HFFc6 (cell line): ENCODE measurements at places on chromosomes 16 and 17. TPM values are rescaled to one million over a fixed set of nuclear protein-coding genes. Genes with fewer than 3 reads are reported as not detected.

- H3K27me3 ChIP-seq: no peaks in the 10 kb centered on the region; the same call in 1 of the 2 replicates
- no peak overlapping the region for H3K4me3 ChIP-seq
- H3K36me3 ChIP-seq: peaks cover 41% of the 10 kb centered on the region
- H3K27ac ChIP-seq: no peak overlapping the region
- no peak for DNase-seq
Observed at GRCh38 chr17:73022694-73023093, 69.8 kb downstream of the SLC39A11 start.

- no peak for DNase-seq
- no peak overlapping the region for H3K4me3 ChIP-seq
- H3K27ac ChIP-seq: no peak overlapping the region
- 0 out of 2 replicates have a peak, but pooled peaks cover 8% of the 10 kb centered on the region for H3K27me3 ChIP-seq
Observed at GRCh38 chr17:18371455-18371854, 6.1 kb upstream of the EVPLL start.

DNA sequence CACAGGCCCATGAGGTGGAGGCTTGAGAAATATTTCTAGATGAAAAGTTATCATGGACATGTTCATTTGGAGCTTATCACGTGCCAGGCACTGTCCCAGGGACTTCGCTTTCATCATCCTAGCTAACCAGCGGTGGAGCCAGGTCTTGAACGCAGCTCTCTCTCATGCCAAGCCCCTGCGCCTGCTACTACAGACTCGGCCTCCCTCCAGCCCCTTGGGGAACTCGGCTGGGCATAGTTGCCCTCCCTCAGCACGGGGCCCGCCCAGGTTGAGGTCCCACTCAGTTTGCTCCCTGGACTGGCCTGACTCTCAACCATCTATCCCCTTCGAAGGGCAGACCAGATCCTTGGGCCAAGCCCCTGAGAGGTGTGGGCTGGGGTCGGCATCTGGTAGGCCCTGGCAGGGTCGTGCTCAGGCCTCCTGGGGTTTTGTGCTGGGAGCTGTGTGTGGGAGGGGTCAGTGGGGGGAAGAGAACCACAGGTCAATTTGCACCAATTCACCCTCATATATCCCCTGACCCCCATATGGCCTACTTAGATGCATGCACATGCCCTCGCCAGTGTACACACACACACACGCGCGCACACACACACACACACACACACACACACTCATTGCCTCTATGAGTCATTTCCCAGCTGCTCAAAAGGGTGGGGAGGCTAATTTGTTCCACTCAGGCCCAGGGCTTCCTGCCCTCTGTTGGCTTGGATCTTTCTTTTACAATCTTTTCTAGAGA lies 12.1 kb upstream of the SCN4A start:
- H3K27ac ChIP-seq: peak overlapping the region; percentile 38; the same call in 1 of the 2 replicates
- peaks cover 4% of the 10 kb centered on the region for H3K27me3 ChIP-seq
- H3K36me3 ChIP-seq: peaks cover 12% of the 10 kb centered on the region
- peaks cover 30% of the 10 kb centered on the region for H3K4me1 ChIP-seq
- peak; percentile 87 for DNase-seq

The CEMP1 gene
- total RNA-seq: not detected in 2 replicates

The NRN1L gene
- 0.51 and 0.81 TPM in 2 replicates for total RNA-seq

The TSPAN10 gene
- total RNA-seq: 16.6 to 18.4 TPM (median 17.4 TPM) in 3 replicates

DNA sequence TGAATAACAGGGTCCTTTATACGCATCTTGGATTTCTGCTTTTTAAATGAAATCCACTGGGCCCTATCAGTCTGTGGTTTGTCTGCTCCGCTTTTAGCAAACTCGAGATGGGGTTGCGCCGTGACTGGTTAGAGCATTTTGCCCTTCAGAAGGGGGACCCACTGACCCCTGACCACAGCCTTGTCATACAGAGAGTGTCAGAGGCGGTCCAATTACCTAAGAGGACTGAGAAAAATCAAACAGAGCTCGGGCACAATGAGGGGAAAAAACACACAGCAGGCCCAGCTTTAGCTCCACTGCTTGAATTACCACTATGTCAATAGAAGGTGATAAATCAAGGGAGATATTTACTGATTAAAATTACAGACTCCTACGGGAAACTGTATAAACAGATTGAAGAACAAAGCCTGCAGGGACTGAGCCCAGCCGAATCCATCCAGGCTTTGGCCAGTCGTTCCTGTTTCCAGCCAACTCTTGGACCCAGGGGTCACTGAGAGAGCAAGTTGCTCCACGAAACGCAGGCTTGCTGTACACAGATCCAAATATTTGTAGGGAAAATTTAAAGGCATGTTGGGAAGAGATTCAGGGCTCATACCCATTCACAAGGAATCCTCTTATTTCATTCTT lies 131.9 kb upstream of the ZFHX3 start:
- peaks cover 29% of the 10 kb centered on the region for H3K4me1 ChIP-seq
- H3K4me3 ChIP-seq: no peak overlapping the region
- H3K27me3 ChIP-seq: 0 out of 2 replicates have a peak, but pooled peaks cover 1% of the 10 kb centered on the region
- no peak for DNase-seq
- H3K36me3 ChIP-seq: no peaks in the 10 kb centered on the region

DNA sequence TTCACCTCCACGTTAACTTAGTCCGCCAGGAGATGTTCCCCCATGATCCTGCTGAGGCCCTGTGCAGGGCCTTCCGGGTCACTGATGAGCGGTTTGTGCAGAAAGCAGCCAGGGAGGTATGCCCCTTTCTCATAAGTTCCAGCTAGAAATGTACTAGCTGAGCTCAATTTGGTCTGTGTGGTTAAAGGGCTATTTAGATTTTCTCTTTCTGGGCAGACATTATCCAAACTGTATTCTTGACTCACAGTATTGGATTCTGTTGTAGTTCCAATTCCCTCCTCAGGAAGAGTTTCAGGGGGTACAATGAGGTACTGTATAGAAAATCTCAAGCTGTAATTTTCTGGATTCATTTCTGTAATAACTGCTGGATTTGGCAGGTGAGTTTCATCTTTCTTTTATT lies 137.1 kb downstream of the TRIM37 start:
- DNase-seq: no peak
- no peak overlapping the region; the same call in 1 of the 2 replicates for H3K27ac ChIP-seq
- no peaks in the 10 kb centered on the region for H3K36me3 ChIP-seq
- H3K27me3 ChIP-seq: no peaks in the 10 kb centered on the region
- H3K4me3 ChIP-seq: no peak overlapping the region; the same call in 1 of the 2 replicates

GRCh38 chr16:86508028-86508946 lies 2.0 kb upstream of the FOXF1 start:
- no peak for DNase-seq
- peak overlapping the region; percentile 87 for H3K27ac ChIP-seq

DNA sequence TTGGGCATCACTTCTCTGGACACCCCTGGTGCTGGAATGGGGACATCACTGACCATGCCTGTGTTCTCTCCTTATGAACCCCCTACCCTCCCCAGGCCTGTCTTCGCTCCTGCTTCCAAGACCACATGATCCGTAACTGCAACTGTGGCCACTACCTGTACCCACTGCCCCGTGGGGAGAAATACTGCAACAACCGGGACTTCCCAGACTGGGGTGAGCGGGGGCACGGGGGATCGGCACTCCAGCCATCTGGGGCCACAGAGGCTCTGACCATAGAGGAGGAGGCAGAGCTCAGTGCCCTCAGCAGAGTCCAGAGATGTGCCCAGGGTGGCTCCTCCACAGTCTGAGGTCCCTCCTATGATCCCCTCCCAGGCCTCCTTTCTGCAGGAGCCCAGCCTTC lies 73.5 kb downstream of the SCNN1B start:
- H3K4me3 ChIP-seq: no peak overlapping the region
- peaks cover 5% of the 10 kb centered on the region for H3K27me3 ChIP-seq
- H3K4me1 ChIP-seq: no peaks in the 10 kb centered on the region
- no peak overlapping the region for H3K27ac ChIP-seq
- no peak for DNase-seq

- H3K27me3 ChIP-seq: peaks cover 28% of the 10 kb centered on the region
- no peaks in the 10 kb centered on the region for H3K4me1 ChIP-seq
- DNase-seq: no peak
- H3K27ac ChIP-seq: no peak overlapping the region
Observed at GRCh38 chr16:974001-974601, 3.3 kb upstream of the LMF1 start.

The SLC7A5 gene
- total RNA-seq: 121 to 125 TPM (median 123 TPM) in 3 replicates

DNA sequence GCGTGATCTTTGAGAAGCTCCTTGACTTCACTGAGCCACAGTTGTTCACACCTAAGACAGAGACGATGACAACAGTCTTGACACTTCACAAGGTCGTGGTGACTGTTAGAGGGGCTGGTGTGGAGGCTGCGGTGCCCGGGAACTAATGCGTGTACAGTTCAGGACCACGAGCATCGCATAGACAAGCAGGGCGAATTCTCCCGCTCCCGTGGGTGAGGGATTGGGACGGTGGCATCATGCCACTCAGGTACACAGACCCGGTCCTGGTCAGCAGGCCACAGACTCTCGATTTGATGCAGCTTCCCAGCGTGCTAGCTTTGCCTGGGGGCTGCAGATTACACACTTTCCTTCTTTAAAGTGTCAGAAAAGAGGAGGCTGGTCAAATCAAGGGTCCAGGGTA lies 24.7 kb downstream of the CEP295NL start:
- peaks cover 22% of the 10 kb centered on the region for H3K36me3 ChIP-seq
- peak overlapping the region; percentile 30 for H3K4me3 ChIP-seq
- H3K27me3 ChIP-seq: peaks cover 10% of the 10 kb centered on the region

DNA sequence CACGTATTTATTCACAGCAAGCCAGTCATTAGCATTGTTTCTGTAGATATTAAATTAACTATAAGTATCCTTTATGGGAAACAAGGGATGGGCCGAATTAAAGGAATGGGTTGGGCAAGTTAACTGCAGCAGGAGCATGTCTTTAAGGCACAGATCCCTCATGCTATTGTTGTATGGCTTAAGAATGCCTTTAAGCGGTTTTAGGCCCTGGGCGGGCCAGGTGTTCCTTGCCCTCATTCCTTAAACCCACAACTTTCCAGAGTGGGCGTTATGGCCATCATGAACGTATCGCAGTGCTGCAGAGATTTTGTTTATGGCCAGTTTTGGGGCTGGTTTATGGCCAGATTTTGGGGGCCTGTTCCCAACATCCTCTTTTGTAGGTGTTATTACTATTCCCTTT lies 9.1 kb downstream of the PHKB start:
- no peaks in the 10 kb centered on the region for H3K27me3 ChIP-seq
- no peak overlapping the region for H3K27ac ChIP-seq
- no peak for DNase-seq
- H3K4me1 ChIP-seq: peaks cover 30% of the 10 kb centered on the region
- peaks cover 11% of the 10 kb centered on the region; the same call in 1 of the 2 replicates for H3K36me3 ChIP-seq
- no peak overlapping the region for H3K4me3 ChIP-seq

- DNase-seq: no peak
- H3K36me3 ChIP-seq: peaks cover 5% of the 10 kb centered on the region
- no peak overlapping the region for H3K4me3 ChIP-seq
- H3K27me3 ChIP-seq: no peaks in the 10 kb centered on the region
- no peak overlapping the region for H3K27ac ChIP-seq
Observed at GRCh38 chr16:7343243-7343642, 10.6 kb downstream of the RBFOX1 start.

The KIF2B gene
- not detected in 3 replicates for total RNA-seq

DNA sequence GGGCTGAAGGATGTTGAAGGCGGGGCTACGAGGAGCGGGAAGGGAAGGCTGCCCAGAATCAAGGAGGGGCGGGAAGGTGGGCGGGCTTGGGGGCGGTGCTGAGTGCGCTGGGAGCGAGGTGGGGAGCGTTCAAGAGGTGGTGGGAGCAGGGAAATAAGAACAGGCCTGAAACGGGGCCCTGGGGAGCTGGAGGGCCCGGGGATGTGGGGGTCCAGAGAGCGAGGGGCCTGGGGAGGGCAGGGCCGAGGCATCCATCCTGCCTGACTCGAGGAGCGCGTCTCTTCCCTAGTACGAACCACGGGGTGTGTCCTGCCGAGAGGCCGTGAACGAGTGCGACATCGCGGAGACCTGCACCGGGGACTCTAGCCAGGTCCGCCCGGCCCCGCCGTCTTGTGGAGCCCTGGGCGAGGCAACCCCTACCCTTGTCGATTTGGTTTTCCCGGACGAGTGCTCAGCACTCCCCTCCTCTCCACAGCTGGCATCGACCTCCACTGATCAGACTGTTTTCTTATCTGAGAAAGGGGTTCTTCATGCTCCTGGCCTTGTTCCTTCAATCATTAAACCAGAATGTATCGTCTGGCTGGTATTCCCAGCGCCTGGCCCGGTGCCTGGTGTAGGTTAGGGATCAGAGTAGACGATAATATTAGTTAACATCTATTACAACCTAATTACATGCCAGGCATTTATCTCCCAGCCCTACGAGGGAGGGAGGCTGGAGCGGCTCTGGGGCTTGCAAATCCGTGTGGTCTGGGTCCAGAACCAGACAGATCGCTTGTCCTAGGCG lies 17.2 kb downstream of the ADAM11 start:
- peak overlapping the region; percentile 87 for H3K4me3 ChIP-seq
- peak overlapping the region; percentile 18; the same call in 1 of the 2 replicates for H3K27ac ChIP-seq
- no peaks in the 10 kb centered on the region for H3K4me1 ChIP-seq
- DNase-seq: no peak
- H3K36me3 ChIP-seq: no peaks in the 10 kb centered on the region

The DOC2B gene
- not detected in 3 replicates for total RNA-seq

The ITGA2B gene
- not detected in 3 replicates for total RNA-seq

DNA sequence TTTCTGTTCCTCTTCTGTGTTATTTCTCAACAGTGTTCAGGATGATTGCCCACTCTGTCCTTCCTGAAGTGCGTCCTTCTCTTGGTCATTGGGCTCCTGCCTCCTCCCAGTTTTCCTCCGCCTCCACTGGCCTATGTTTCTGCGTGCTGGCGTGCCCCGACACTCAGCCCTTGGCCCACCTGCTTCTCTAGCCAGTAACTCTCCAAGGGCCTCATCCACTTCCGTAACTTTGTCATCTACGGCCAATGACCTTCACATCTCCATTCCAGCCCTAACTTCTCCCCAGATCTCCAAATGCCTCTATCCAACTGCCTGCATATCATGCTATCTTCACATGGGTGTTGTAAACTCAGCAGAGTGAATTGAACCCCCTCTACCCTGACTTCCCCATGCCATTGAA lies 39.6 kb upstream of the RPL38 start:
- DNase-seq: no peak
- H3K36me3 ChIP-seq: no peaks in the 10 kb centered on the region
- no peaks in the 10 kb centered on the region; the same call in 1 of the 2 replicates for H3K27me3 ChIP-seq
- H3K27ac ChIP-seq: no peak overlapping the region
- H3K4me1 ChIP-seq: no peaks in the 10 kb centered on the region
